Fibroblast of skin of right quadriceps (primary cell): ENCODE measurements at places on chromosomes 1 and 21.

DNA sequence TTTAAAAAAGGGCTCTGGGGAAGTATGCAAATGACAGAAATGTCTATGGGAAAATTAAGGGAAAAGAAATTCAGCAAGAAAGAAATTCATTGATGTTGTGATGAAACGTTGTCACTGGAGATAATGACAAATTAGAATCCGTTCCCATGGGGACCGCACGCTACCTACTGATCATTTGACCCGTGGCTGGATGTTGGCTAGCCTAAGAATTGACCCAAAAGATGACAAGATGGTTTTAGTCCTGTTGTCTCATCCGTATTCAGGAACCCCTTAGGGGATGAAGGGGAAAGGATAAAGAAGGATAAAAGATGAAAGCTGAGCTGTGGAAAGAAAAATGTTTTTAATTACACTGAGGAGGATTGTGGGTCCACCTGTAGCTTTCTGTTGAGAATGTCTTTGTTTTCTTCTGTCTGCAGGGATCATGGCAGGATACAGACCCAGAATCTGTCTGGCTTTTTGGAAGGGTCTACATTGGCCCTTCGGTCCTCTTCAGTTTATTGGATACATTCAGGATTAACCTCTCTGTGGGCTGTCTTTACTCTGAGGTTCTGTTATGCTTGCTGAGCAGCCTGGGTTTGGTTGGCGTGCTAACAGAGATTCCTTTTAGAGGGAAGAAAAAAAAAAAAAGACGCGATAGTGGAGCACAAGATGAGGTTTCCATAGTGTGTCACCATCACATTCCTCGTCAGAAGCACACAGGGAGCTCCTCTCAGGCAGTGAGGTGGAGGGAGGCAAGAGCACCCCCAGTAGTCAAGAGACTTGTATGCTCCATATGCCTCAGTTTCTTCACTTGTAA is 106.2 kb downstream of the CACHD1 start:
- no peak for DNase-seq

DNA sequence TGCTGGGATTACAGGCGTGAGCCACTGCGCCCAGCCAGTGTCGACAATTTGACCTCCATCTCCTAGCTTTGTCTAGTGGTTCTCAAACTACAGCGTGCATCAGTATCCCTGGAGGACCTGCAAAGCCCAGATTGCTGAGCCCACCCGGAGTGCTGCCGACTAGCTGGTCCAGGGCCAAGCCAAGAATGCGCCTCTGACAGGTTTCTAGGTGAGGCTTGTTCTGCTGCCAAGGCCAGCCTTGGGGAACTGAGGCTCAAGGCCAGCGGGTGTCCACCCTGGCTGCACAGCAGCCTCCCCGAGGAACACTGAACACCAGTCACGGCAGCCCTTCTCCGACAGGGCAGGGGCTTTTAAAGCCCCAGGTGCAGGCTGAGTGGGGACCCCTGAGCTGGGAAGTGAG is 9.8 kb upstream of the PTTG1IP start:
- no peak for DNase-seq

- DNase-seq: no peak
Measured at GRCh38 chr21:42164064-42164789, 54.7 kb upstream of the ABCG1 start.

DNA sequence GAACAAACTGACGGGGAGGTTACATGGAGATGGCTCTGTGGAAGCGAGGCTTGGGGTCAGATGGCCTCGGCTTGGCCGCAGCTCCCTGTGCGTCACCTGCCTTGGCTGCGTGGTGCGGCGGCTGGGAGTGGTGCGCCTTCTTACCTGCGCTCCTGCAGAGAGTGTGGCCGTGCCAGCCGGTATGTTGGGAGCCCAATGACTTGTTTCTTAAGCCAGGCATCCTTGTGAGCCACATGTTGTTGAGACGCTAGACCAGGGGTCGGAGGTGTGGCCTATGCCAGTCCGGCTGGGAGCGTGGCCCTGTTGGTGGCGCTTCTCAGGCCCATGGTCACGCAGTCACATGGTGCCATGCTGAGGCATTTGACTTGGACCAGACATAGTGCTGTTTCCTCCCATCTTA is 10.5 kb downstream of the SLX9 start:
- no peak for DNase-seq

GRCh38 chr1:36911561-36912364 is 122.6 kb downstream of the GRIK3 start:
- no peak for DNase-seq

GRCh38 chr1:16903054-16903453 is 7.3 kb downstream of the RNU1-2 start:
- DNase-seq: peak; percentile 78

DNA sequence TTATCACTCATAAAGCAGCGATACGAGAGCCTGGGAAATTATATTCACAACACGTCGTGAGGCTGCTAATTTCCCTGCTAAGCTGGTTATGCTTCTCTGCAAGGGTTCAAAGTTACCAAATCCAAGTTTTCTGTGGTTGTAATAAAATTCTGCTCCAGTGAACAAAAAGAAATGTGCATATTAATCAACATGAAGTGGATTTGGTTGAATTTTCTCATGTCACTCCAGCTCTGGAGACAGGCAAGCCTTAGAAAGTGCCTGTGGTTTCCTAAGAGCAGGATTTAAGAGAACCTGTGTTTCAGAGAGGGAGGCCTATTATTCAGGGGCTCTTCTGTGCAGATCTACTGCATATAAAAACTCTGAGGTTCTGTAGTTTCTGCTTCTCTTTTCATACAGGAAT is 87.5 kb downstream of the WLS start:
- no peak for DNase-seq

GRCh38 chr1:237799762-237800474 is 90.8 kb downstream of the ZP4 start:
- peak; percentile 34 for DNase-seq

GRCh38 chr1:190277107-190277506 is 200.6 kb downstream of the BRINP3 start:
- no peak for DNase-seq

- DNase-seq: peak; percentile 92
Measured at GRCh38 chr1:154431586-154432373, 26.6 kb downstream of the IL6R start.

DNA sequence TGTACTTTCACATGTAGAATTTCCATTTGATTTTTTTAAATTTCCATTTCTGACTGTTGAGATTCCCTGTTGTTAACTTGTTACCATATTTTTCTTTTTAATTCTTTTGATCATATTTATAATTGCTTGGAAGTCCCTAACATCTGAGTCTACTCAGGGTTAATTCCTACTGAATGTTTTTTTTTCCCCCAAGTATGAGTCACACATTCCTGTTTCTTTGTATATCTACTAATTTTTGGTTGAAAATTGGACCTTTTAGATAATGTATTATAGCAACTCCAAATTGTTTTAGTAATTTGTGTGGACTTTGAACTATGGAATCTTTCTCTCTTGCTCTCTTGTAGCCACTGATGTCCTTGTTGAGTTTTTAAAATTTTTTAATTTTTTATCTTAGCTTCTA is 54.6 kb downstream of the STXBP3 start:
- peak; percentile 32 for DNase-seq

DNA sequence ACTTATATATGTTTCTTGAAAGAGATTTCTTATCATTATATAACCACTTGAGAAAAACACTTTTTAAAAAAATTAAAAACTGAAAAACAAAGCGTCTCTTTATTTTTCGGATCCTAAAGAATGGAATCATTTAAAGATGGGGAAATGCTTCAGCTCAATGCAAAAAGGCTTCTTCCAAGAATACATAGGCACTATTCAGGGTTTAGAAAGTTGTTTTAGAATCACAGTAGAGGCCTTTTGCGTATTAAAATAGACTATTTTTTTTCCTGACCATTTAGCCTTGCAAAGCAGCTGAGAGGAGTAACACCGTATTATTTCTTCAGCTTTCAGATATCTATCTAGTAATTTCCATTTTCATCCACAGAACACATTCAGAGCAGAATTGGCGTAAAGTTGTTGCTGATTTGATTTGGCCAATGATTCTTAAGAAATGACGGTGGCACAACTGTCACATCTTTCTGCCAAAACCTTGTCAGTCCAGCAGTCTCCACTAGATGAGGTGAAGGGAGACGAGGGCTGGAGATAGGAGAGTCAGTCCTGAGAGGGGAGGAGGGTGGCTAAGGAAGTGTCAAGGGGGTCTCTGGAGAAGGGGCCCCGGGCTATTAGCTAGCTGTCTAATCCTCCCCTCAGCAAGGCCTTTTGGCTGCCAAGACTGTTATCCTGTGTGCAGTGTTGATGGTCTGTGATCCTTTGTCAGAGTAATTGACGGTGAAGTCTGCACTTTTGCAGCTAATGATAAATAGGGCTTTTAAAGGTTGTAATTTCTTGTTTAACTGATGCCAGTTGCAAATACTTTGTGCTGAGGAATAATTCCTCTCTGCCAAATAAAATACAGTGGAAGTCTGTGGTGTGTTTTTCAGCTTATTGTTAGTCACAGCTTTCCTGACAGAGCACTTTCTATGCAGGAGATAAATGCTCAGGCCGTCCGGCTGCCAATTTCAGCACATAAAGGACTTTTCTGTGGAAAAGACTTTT is 34.7 kb downstream of the PRRX1 start:
- DNase-seq: peak; percentile 76

GRCh38 chr1:228032041-228032440 is 25.2 kb downstream of the WNT3A start:
- no peak for DNase-seq

GRCh38 chr1:168907053-168907452 is 178.0 kb upstream of the DPT start:
- DNase-seq: no peak

- DNase-seq: no peak
Measured at GRCh38 chr1:162695687-162696086, 63.4 kb downstream of the DDR2 start.

DNA sequence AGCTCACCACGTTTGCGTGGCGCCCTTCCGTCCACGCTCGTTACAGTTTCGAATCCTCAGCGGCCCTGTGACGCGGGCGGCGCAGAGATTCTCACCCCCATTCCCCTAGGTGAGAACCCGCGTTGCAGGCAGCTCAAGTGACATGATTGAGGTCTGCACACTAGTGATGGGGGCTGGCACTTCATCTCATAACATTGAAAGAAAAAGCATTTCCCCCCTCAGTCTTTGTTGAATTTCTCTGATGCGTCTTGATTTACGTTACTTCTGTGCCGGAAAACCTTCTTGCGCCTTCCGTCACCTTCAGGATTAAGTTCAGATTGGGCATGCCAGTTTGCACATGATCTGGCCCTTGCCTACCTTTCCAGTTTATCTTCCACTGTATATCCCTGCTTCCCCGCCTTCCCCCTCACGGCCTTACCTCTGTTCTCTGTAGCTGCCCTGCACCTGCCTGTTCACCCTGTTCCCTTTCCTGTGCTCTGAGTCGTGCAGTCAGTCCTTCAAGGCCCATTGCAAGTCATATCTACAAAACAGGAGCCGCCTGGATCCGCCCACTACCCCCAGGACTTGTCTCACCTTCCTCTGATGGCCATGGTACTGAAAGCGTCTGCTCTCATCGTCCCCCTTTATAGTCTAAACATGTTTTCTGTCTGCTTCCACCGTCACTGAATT is 1.1 kb downstream of the CTPS1 start:
- peak; percentile 32 for DNase-seq

DNA sequence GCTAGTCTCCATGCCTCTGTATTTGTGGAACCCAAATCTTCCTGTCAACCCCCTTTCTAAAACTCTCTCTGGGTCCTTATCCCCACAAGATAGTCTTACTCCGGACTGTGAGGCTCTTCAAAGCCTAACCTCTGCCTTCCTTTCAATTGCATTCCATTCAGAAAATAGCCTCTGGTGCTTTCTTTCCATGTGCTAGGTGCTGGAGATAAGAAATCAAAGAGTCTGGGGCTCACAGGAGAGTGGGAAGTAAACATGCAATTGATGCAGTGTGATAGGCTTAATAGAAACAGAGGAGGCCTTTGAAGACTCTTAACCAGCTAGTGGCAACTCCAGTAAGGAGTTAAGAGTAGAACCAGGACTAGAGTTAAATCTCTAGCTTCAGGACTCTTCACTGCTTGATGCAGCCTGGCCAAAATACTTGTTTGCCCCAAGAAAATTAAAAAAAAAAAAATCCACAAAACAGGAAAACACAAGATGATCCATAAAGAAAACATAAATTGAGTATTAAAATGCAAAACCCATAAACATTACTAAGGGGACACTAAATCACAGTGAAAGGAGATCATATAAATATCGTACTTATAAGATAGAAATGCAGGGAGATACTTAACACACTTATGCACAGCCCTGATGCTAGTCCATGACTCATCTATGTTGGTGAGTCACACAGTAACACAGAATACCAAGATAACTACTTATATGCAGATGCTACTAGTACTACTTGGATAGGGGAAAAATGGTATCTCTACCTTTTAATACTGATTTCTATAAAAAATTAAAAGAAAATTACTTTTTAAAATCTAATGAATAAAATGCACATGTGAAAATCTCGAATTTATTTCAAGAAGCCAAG is 341.5 kb downstream of the KCNH1 start:
- DNase-seq: peak; percentile 81

DNA sequence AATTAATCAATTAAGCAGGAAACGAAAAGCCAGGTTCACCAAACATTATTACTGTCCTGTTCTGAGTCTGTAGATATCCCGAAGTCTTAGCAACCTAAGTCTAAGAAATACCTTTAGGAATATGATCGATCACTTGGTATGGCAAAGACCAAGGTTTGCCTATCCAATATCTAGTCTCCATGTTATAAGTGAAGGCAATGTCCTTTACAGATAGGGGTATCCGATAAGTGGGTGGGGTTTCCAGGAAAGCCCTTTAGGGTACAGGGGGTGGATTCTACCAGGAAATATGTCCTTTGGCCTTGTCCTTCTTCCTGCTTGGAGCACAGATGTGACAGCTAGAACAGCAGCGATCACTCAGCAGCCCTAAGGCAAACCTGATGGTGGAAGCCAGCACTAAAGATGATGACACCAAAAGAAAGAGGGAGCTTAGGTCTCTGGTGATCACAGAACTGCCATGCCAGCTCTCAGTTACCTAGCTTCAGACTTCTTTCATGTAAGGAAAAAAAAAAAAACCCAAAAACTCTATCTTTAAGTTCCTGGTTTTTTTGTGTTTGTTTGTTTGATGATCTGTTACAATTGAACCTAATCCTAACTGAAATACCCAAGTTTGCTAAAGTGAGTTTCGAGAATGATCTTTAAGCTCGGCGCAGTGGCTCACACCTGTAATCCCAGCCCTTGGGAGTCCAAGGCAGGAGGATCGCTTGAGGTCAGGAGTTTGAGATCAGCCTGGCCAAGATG is 40.8 kb downstream of the DSTYK start:
- no peak for DNase-seq

GRCh38 chr1:10052347-10052746 is 19.6 kb downstream of the UBE4B start:
- DNase-seq: no peak

DNA sequence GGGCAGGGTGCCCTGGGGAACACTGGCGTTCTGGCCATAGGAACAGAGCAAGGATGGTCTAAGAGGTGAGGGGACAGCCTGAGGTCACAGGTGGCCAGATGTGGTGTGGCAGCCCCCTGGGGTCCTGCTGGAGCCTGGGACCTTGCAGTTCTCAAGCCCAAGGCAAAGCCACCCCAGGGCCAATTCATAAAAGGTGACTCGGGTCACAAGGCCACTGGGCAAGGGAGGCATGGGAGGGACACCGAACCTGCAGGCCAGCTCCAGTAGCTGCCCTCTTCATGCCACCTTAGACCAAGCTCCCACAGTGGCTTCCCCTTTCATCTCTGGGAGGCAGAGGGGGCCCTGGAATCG is 19.3 kb downstream of the TNFRSF25 start:
- DNase-seq: no peak

GRCh38 chr1:10738061-10739058 is 58.1 kb downstream of the CASZ1 start:
- DNase-seq: no peak

GRCh38 chr1:248824301-248824700 is 1.4 kb downstream of the SH3BP5L start:
- DNase-seq: no peak
